ENCODE measurements at places on chromosomes 12 and 14.

GRCh38 chr14:21069388-21070082 is 569 bp upstream of the ARHGEF40 start:
- DNase-seq, result peak; percentile 87

DNA sequence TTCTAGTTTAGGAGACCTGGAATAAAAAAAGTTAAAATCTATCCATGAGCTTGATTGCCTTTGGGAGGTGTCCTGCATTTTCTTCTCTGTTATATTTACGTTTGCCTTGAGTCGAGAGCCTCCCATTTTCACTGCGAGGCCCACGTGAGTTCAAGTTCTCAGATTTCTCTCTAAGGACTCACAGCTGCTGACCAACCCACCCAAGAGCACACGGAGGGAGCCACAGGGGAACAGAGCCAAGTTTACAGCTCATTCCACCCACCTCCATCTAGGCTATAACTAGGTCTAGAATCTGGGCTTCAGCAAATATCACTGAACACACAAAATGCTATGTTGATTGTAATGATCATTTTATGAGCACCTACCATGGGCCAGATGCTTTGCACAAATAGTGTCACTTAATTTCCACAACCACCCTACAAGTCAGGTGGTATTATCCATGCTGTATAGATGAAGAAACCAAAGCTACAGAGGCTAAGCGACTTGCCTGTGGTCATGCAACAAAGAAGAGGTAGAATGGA is 16.7 kb downstream of the ALDH1L2 start:
- no peak for DNase-seq

GRCh38 chr12:131444220-131445164 is 266.4 kb upstream of the SFSWAP start:
- DNase-seq, result no peak

DNA sequence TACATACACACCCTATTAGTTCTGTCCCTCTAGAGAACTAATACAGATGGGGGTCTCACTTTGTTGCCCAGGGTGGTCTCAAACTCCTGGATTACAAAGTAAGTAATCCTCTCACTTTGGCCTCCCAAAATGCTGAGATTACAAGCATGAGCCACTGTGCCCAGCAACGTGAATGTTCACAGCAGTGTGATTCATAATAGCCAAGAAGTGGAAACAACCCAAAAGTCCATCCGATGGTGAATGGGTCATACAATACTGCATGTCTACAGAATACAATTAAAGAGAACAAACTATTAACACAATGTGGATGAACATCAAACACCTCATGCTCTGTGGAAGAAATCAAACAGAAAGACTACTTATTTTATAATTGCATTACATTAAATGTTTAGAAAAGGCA is 57.3 kb upstream of the SYNE2 start:
- no peak for DNase-seq

DNA sequence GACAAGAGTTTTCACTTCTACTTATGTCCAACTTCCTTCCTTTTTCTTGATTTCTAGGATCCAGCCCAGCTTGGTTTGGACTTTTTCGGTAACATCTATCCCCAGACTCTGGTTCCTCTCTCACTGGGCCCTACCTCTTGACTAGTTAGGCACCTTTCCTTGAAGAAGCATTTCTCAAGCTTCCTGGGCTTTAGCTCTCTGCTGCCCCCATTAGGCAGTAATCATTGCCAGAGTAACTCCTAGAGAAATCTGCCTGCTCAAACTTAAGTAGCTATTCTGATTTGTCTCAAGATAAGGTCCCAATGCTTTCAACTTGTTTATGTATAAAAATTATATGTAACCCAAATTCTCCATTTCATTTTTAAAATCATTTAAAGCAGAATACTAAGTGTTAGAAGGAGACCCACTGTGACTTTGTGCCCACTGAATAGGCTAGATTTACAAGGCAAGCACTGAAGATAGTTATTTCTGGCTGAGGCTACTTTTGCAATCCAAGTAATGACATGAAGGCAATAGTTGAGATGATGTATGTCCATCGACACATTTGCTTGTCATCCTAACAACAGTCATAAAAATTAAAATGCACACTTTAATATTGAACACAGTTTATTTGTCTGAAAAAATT is 275.0 kb upstream of the G2E3 start:
- DNase-seq, result no peak
